ENCODE measurements at places on chromosomes 11 and 22.
A peak's percentile ranks its signal among the peaks of the same experiment; 100 is the strongest.

- no peak for DNase-seq
These were observed 66.9 kb downstream of the GAB2 start for GRCh38 chr11:78350646-78351165.

DNA sequence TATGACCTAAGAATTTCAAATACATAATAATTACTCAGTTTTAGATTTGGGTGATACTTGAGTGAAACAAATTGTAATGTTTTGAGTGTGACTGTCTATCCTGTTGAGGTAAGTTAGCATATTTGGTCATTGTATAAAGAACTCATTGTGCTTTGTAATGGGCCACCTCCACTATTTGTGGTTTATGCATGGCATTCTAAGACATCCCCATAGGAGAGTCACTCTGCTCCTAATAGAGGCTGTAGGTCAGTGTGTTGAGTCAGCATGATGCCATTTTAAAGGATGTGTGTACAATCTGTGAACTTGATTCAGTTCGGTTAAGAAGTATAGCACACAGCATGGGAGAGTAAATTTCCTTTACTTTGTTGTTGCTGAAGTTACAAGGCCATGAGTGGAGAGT lies 1112.4 kb downstream of the JRKL start:
- no peak for DNase-seq

DNA sequence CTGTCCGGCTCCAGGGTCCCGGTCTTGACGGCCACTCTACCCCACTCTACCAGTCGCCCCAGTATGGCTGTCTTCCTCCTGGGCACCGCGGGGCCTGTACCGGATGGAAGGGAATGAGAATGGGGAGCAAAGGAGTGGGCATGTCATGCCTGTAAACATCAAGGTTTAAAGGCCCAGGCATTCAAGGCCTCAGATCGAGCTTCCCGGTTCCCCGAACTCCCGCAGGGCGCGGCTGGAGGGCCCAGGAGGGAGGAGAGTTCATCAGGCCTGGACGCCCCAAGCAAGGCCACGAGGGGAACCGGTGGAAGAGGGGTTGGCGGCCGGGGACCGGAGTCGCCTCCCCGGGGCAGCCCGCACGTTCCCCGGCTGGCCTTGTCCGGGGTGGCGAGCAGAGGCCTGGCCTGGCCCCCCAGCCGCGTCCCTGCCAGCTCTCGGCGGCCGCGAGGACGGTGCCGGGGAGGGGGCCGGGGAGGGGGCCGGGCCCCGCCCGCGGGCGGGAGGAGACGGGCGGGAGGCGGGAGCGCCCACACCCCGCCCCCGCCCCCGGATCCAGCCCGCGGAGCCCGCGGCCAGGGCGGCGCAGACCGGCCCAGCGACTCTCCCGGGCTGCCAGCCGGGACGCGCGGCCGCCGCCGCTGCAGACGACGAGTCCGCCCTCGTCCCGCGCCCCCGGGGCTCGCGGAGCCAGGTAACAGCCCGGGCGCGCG lies at the start of gene CDC42EP1:
Gene CDC42EP1, plus strand, starts transcription at position 580 of the 707 bp plus-strand sequence. CDS start 5,870 bp downstream, outside the sequence.
- DNase-seq: no peak

GRCh38 chr22:36220451-36220921 lies 18.8 kb downstream of the APOL2 start:
- DNase-seq: no peak

GRCh38 chr22:29454276-29454675 lies 15.9 kb downstream of the RFPL1 start:
- DNase-seq: no peak

DNA sequence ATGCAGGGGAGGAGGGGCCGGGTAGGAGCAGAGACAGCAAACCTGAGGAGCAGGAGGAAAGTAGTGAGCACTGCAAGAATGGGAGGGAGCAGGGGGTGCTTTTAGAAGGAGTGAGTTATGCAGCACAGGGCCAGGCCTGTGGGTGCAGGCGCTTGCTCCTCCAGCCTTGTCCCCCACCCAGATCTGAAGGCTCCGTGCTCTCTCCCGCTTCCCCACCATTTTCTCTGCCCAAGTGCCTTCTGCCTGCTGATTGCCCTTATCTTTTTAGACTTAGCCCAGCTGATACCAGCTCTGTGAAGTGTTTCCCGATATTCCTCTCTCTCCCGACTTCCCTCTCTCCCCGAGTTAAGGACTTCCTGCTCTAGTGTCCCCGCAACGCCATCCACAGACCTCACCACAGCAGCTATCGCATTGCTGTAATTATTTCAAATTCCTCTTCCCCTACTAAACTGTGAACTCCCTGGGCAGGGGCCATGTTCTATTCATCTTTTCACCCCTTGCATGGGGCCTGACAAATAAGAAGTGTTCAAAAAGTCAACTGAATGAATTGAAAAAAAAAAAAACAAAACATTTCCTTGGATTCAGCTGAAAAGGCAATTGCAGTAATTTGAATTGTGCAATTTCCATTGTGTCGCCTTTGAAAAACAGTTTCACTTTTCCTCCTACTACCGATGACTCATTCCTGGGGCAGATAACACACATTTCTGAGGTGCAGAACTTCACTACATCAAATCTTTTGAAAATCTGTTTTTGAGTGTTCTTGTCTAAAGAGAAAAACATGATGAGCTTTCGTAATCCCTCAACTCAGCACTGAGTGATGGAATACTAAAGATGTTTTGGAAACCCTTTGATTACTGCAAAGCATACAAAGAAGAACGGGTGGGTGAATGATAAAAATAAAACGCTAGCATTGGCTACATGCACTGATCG lies 69.7 kb upstream of the BMAL1 start:
- DNase-seq: no peak

- peak; percentile 9 for DNase-seq
These were observed 29.1 kb upstream of the LMO2 start for GRCh38 chr11:33920838-33921613.

DNA sequence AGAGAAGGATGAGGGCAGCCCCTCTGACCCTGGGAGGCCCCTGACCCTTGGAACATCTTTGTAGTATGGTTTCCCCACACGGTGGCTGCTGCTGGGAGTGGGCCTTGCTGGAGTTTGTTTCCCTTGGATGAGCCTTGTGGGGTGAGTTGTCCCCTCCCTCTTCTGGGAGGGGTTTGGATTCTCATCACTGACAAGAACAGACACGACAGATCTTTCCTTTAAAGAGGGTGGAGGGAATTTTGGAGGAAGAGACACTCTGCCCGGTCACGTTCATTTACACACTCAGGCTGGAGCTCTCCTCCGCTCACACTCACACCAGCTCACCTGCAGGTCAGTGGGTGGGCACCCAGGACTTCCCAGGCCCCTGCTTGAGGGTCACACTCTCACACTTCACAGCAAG lies 31.7 kb downstream of the POU2F3 start:
- no peak for DNase-seq

- no peak for DNase-seq
These were observed 13.3 kb downstream of the DGAT2 start for GRCh38 chr11:75781831-75782230.
